GM23248 (cell line): ENCODE measurements at places on chromosomes 11 and 22. TPM values are rescaled to one million over a fixed set of nuclear protein-coding genes. Genes with fewer than 3 reads are reported as not detected.

SAA4 gene
- not detected in 2 replicates for total RNA-seq

OR6M1 gene
- total RNA-seq, result not detected in 2 replicates

TMPRSS5 gene
- total RNA-seq, result not detected in 2 replicates

FADS1 gene
- total RNA-seq, result 12.9 and 44.9 TPM in 2 replicates

TRIM22 gene
- total RNA-seq, result 58.4 and 114 TPM in 2 replicates

DNA sequence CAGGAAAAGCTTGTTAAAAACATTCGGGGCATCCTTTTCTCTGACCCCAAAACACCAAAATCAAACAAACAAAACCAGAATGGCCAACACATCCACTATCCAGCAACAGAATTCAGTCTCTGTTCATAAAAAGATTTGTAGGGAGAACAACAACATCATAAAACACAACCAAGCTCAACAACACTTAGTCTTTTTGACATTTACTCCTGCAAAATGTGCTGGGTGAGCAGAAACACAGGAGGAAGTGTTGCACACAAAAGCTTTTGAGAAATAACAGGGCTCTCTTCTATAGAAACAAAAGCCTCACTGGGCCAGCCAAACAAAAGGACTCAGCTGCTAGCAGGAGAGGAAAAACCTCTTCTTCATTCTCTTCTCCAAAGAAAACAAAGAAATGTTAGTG, 736.0 kb upstream of the CCDC90B start:
- H3K36me3 ChIP-seq, result no peaks in the 10 kb centered on the region
- H3K4me3 ChIP-seq, result no peak overlapping the region
- no peaks in the 10 kb centered on the region for H3K27me3 ChIP-seq
- peaks cover 7% of the 10 kb centered on the region; the same call in 1 of the 2 replicates for H3K4me1 ChIP-seq

- peak; percentile 77 for DNase-seq
- H3K27ac ChIP-seq, result peak within 1 kb of the TSS; percentile 14; the same call in 1 of the 2 replicates
- peaks cover 19% of the 10 kb centered on the region for H3K4me1 ChIP-seq
- H3K27me3 ChIP-seq, result no peaks in the 10 kb centered on the region
These were observed at the start of gene APOL1 for GRCh38 chr22:36252754-36253522. Gene APOL1, plus strand, starts transcription at chr22:36253133. Its CDS starts 1,823 bp downstream, at chr22:36254956.

GRCh38 chr22:35564975-35565867, 24.6 kb downstream of the RASD2 start:
- no peak overlapping the region for H3K4me3 ChIP-seq
- H3K4me1 ChIP-seq, result peaks cover 53% of the 10 kb centered on the region
- peak; percentile 64 for DNase-seq
- no peak overlapping the region for H3K27ac ChIP-seq
- no peaks in the 10 kb centered on the region for H3K36me3 ChIP-seq
- H3K27me3 ChIP-seq, result no peaks in the 10 kb centered on the region

- H3K27ac ChIP-seq, result no peak overlapping the region
- no peak for DNase-seq
- H3K36me3 ChIP-seq, result no peaks in the 10 kb centered on the region
- H3K4me3 ChIP-seq, result no peak overlapping the region
- H3K4me1 ChIP-seq, result no peaks in the 10 kb centered on the region
These were observed 36.9 kb upstream of the WT1 start for GRCh38 chr11:32472226-32472625.

- H3K27me3 ChIP-seq, result peaks cover 59% of the 10 kb centered on the region
- H3K4me3 ChIP-seq, result no peak overlapping the region
- no peaks in the 10 kb centered on the region for H3K36me3 ChIP-seq
- no peaks in the 10 kb centered on the region for H3K4me1 ChIP-seq
- H3K27ac ChIP-seq, result no peak overlapping the region
These were observed 191.1 kb upstream of the KIRREL3 start for GRCh38 chr11:127191689-127192088.

DNA sequence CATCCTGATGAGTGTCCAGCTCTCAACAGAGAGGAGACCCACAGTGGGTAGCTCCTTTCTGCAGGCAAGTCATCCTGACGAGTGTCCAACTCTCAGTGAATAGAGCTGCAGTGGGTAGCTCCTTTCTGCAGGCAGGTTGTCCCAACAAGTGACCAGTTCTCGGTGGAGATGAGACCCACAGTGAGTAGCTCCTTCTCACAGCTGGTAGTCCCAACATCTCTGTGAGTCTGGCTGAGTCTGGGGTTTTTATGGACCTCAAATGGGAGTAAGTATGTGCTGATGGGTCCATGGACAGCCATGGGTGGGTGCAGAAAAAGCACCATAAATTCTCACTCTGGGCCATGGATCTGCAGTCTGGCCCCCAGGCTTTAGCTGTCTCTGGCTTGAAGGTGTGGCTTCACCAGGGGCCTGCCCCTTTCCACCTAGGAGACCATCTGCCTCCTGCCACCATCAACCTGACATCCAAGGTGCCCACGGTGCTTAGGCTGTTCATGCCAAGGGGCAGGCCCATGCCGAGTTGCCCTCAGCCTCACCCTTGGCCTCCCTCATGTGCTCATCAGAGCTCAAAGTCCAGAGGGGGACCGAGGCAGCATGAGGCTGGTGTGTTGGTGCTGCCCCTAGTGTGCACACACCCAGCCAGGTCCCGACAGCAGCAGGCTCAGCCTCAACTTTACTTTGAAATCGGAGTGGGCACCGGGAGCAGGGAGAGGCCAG, 15.3 kb downstream of the NPAT start:
- no peaks in the 10 kb centered on the region for H3K27me3 ChIP-seq
- DNase-seq, result no peak
- peaks cover 22% of the 10 kb centered on the region; the same call in 1 of the 2 replicates for H3K36me3 ChIP-seq
- H3K4me3 ChIP-seq, result no peak overlapping the region
- H3K27ac ChIP-seq, result no peak overlapping the region
